ENCODE measurements at places on chromosomes 1 and 21. TPM values are rescaled to one million over a fixed set of nuclear protein-coding genes. Genes with fewer than 3 reads are reported as not detected.

The DAP3 gene
- 131 TPM for total RNA-seq

The RIPPLY3 gene
- 0.46 TPM for total RNA-seq

The NBPF1 gene
- total RNA-seq = 22.0 TPM

The KRTAP21-2 gene
- not detected for total RNA-seq

The MEX3A gene
- total RNA-seq = 2.3 TPM

The GPR153 gene
- 2.3 TPM for total RNA-seq

The CDC7 gene
- 6.3 TPM for total RNA-seq

The KRTAP13-2 gene
- total RNA-seq = not detected

The LRRC39 gene
- total RNA-seq = not detected
